Endothelial cell of umbilical vein (primary cell): ENCODE measurements at places on chromosomes 16 and 17. TPM values are rescaled to one million over a fixed set of nuclear protein-coding genes. Genes with fewer than 3 reads are reported as not detected.

The ZNF594 gene
- 1.0 and 1.2 TPM in 2 replicates for polyA plus RNA-seq

The TPSD1 gene
- not detected in 2 replicates for polyA plus RNA-seq

- DNase-seq, result no peak
Measured at GRCh38 chr17:12114686-12115418, 94.2 kb downstream of the MAP2K4 start.

DNA sequence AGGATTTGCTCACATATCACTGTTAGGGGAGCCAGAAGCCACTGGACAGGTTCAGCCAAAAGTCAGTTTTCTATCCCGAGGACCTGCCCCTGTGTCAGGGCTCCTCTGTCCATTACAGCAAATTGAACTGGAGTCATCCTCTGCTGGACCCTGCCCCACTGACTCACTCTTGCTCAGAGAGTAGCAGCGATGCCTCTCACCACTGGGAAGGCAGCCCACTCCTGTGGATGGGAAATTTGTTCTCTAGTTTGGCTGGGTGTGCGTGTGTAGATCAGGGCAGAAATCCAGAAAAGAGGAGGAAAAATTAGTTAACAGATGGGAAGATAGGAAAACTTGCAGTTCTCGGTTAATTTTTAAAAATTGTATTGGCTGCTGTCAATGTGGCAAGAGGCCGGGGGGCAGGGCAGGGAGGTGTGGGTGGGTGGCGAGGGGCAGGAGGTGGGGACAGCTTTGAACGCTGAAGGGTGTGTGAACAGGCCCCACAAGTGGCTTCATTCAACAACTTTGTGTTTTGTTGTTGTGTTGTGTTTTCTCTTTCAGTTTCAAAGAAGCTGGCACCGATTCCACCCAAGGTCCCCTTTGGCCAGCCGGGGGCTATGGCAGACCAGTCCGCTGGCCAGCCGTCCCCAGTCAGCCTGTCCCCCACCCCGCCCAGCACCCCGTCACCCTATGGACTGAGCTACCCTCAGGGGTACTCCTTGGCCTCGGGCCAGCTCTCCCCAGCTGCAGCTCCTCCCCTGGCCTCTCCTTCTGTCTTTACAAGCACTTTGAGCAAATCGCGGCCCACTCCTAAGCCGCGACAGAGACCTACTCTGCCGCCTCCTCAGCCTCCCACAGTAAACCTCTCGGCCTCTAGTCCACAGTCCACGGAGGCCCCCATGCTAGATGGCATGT, 33.6 kb downstream of the ELAC2 start:
- no peak for DNase-seq

DNA sequence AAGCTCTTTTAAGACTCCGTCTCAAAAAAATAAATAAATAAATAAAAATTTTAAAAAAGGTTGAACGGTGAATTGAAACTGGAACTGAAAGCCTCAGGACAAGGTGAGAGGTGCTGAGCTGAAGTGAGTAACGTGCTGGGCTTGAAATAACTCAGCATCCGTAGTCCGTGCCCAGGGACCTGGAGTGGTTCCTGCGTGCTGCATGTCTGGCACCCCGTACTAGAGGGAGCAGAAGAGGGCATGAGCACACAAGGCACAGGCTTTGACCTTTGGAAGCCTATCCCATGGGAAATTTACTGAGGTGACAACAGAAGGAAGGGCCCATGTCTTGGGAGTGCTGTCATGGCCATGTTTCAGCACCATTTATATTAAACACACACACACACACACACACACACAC, 4.5 kb upstream of the MEIOB start:
- DNase-seq, result no peak

DNA sequence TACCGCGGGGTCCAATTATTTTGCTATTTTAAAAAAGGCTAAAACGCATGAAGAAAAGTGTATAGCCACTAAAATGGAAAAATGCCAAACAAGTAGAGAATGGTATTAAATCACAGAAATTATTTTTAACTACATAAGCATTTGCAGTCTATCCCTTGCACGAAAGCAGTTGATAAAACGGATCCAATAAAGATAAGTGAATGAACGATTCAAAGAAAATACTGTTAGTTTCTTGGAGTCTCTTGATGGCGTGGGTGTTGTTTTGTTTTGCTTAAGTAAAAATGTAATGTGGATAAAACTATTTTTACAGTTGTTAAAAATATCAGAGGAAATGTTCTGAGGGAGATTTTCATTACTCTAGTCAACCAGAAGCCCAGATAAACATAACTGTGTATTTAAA, 9.3 kb downstream of the HS3ST3A1 start:
- no peak for DNase-seq

- no peak for DNase-seq
Measured at GRCh38 chr17:14341866-14342265, 41.0 kb downstream of the HS3ST3B1 start.

GRCh38 chr17:77127735-77128361, 12.9 kb upstream of the SEC14L1 start:
- DNase-seq, result no peak
